ENCODE measurements at places on chromosomes 3 and 15. TPM values are rescaled to one million over a fixed set of nuclear protein-coding genes. Genes with fewer than 3 reads are reported as not detected.

GRCh38 chr3:45564172-45564571, 30.4 kb upstream of the LIMD1 start:
- H3K27me3 ChIP-seq = no peaks in the 10 kb centered on the region
- no peaks in the 10 kb centered on the region for H3K4me1 ChIP-seq
- no peak overlapping the region for H3K27ac ChIP-seq
- no peak overlapping the region for H3K4me3 ChIP-seq

Gene TTLL13
- 0.39 TPM for total RNA-seq

DNA sequence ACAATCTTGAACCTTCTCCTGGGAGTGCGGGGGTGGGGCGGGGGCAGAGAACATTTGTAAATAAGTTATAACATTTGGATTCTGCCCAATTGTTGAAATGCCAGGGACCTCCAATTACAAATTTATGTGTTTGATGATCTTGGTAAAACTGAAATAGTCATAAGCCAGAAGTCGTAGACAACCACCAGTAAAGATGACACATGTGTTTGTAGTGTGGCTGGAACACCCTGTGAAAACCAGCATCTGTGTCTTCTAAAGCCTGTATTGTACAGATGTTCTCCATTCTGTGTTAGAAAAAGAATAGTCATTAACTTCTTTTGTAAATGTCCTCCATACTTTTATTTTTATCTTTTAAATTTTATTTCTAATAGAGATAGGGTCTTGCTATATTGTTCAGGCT, 61.8 kb downstream of the ARIH1 start:
- no peak overlapping the region for H3K4me3 ChIP-seq
- H3K36me3 ChIP-seq = no peaks in the 10 kb centered on the region
- no peaks in the 10 kb centered on the region for H3K4me1 ChIP-seq

DNA sequence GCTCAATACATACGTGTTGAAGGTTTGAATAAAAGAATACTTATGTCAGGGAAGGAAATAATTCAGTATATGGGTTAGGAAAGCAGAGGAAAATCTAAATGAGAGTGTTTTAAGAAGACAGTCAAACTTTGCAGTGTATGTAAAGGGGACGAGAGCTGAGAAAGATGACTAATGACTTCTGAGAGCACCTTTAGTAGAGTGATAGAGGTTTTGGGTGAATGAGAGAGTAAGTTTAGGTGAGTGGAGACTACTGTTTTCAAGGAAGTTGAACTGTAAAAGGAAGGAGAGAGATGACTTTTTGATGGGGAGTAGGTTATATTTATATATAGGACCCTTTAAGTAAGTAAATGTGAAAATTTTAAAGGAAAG, 9.4 kb downstream of the TBC1D23 start:
- H3K27me3 ChIP-seq = no peaks in the 10 kb centered on the region
- H3K36me3 ChIP-seq = no peaks in the 10 kb centered on the region
- no peak for DNase-seq
- H3K27ac ChIP-seq = no peak overlapping the region

Gene GNAT1
- total RNA-seq = not detected

Gene ZNF35
- total RNA-seq = 9.3 TPM

Gene VGLL3
- total RNA-seq = 0.15 TPM

Gene LRRC31
- not detected for total RNA-seq

Gene CCNB2
- 67.6 TPM for total RNA-seq

DNA sequence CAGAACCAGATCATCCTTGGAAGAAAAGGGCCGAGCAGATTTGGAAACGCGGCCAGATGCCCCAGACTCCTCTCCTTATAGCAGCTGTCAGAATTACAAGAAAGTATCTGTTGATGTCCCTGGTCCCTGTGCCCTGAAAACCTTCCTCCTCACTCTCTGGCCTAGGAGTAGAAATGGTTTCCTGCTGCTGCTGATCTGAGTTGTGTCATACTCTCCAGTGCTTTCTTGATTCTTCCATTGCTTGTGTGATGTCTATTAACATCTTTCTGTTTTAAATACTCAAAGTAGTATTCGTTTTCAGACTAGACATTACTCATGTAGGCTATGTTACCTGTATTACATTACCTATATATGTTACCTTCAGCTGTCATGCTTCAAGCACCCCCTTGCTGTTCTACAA, 26.8 kb upstream of the HERC1 start:
- H3K4me3 ChIP-seq = no peak overlapping the region
- no peaks in the 10 kb centered on the region for H3K4me1 ChIP-seq
- no peak for DNase-seq
- no peaks in the 10 kb centered on the region for H3K36me3 ChIP-seq
- H3K27me3 ChIP-seq = no peaks in the 10 kb centered on the region
